Stimulated activated CD8-positive, alpha-beta memory T cell treated with anti-CD3 and anti-CD28 coated beads, Interleukin-4, amount 100 ng/mL, for 4 hours (primary cell): ENCODE measurements at places on chromosomes 7 and 10.

DNA sequence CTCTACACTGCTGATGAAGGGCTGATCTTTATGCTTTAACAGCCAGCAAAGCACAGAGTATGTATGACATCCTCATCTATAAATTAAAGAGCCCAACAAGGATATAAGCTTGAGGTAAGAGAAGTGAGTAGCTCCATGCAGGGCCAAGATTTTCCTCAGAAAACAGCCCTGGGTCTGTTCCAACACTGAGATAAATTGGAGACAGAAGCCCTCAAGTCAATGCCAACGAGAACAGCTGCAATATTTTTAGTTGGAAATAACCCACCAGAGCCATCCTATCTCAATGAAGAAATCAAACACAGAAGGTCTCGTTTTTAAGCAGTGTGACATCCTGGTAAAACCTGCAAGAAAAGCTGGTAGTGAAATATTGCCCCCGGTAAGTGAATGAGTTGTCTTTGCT is 297.0 kb upstream of the AUTS2 start:
- DNase-seq, result no peak

GRCh38 chr10:113733635-113734034 is 17.8 kb upstream of the PLEKHS1 start:
- no peak for DNase-seq

- DNase-seq, result no peak
These were observed 36.8 kb downstream of the MYOF start for GRCh38 chr10:93445097-93445960.

DNA sequence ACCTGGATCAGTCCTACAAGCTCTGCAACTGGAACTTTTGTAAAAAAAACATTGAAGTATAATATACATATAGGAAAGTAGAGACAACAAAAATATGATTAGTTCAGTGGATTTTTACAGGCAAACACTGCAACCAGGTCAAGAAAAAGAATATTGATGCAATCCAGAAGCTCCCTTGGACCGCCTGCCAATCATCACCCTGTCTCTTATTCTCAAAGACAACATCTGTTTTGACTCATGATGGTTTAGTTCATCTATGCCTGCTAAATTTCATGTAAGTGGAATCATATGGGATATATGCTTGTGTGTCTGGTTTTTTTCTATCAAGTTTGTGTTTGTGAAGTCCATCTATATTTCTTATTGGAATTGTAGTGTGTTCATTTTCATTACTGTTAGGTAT is 7.7 kb upstream of the HYCC1 start:
- DNase-seq, result no peak

- DNase-seq, result no peak
These were observed 1.8 kb downstream of the BRI3 start for GRCh38 chr7:98283127-98283886.

- no peak for DNase-seq
These were observed 46.6 kb downstream of the GLCCI1 start for GRCh38 chr7:8015100-8015745.

DNA sequence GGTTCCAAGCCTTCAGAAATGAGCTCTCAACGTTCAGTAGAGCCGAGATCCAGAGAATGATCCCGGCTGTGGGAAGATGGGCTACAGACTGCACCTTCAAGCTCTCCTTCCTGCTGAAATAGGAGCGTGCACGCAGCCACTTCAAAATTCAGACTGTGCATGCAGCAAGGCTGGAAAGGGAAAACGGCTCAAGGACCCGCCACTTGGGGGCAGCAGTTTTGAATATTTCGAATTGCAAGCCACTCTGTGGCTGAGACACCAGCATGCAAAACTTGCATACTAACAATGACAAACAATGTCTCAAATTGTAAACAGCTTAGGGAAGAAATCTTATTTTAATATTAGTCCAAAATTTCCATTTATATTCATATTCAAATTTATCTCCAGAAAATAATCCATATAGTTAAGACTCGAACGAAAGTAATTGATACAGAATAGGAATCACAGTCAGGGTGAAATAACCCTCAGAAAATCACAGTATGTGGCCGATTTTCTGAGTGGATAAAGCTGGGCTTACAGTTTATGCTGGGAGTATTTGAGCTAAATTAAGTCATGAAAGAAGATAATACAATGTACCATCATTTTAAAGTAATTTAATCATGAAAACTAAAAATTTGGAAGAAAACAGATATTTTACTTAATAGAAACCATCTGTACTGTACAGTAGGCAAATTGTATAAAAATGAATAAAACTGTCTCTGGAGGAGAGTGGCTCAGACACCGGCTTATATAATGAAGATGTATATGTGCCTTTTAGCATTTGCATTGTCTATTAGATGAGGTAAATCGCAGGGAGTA is 137.9 kb upstream of the MKI67 start:
- DNase-seq, result peak; percentile 27
